ENCODE measurements at places on chromosomes 13 and 19.

GRCh38 chr13:20891034-20891433 lies 11.5 kb downstream of the XPO4 start:
- no peak for DNase-seq

GRCh38 chr13:90673746-90674145 lies 673.7 kb upstream of the MIR17HG start:
- DNase-seq, result no peak

- no peak for DNase-seq
Measured at GRCh38 chr13:25253702-25254101, 33.6 kb downstream of the MTMR6 start.

GRCh38 chr13:99332456-99332855 lies 25.3 kb upstream of the GPR183 start:
- peak; percentile 40 for DNase-seq

- no peak for DNase-seq
Measured at GRCh38 chr13:38979891-38980749, 10.5 kb downstream of the STOML3 start.

DNA sequence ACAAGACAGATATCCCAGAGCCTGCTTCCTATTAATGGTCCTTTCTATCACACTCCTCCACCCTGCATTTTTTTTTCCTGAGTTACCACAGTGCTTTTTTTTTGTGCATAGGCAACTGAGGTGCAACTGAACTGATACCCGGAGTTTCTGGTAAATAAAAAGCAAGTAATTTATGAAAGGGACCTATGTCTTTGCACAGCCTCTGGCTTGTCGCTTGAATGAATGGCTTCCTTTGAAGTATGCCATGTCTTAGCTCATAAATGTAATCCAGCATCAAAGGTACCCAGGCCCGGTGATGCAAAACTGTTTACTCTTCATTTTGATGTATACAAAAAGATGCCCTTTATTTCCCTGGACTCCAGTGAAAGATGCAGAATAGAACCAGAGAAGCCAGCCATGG lies 31.8 kb downstream of the GSX1 start:
- DNase-seq, result no peak

- DNase-seq, result no peak
Measured at GRCh38 chr13:76725896-76726295, 160.3 kb downstream of the KCTD12 start.

DNA sequence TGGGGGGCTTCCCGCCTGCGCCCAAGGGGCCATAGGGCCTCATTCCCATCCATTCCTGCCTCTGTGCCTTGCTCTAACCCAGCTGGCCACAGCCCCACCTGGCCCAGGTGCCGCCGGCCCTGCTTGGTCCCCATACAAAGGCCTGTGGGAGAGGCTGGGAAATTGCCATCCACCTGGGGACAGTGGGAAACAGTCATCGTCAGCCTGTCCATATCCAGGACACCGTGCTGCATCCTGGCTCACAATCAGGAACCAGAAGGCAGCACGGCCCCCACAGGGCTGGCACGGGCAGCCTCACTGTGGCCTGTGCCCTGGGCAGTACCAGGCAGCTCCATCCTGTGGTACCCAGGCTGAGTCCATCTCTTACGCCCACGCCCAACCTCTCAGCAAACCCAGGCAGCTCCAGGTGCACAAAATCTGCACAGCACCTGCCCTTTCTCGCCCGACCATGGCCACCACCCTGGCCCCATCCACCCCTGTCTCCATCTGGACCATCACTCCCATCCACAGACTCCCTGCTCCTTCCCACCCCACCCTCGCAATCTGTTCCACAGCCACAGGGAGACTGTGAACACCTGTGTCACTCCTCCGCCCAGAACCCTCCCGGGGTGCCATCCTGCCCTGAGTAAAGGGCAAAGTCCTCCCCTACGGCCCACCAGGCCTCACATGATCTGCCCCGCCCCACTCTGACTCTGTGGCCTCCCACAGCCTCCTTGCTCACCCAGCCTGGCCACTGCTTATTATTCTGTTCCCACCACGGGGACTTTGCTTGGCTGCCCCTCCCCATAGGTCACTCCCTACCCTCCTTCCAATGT lies 21.1 kb upstream of the FBXO27 start:
- DNase-seq, result no peak

GRCh38 chr13:38042771-38043170 lies 173.2 kb upstream of the TRPC4 start:
- DNase-seq, result no peak

DNA sequence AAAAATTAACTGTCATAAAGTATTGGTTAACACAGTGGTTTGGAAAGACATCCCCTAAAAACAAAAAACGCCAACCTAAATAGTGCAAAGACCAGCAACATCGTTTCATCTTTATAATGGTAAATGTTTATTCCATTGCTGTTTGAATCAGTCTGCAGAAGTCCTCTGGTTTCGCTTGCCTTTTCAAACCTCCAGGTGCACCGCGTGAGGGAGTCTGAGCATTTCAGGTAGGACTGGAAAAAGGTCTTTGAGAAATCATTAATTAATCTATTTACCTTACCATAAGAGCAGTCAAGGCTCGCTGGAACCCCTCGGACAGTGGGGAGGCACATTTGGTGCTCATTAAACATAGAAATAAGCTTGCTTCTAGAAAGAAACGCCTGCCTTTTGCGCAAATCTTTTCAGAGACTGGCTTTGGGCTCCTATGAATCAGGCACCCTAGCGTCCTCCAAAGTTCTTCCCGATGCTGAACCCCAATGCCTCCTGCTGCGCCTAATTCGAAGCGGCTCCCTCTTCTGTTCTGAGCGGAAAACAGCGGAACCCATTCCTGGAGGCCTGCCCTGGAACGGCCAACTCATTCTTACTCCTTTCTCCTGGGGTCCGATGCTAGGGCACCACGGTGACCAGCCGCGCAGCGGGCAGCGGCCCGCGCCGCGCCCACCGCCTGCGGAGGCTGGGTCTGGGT lies 951 bp upstream of the MTUS2 start:
- peak; percentile 76 for DNase-seq

- no peak for DNase-seq
Measured at GRCh38 chr19:48739404-48740163, 826 bp downstream of the RASIP1 start.

DNA sequence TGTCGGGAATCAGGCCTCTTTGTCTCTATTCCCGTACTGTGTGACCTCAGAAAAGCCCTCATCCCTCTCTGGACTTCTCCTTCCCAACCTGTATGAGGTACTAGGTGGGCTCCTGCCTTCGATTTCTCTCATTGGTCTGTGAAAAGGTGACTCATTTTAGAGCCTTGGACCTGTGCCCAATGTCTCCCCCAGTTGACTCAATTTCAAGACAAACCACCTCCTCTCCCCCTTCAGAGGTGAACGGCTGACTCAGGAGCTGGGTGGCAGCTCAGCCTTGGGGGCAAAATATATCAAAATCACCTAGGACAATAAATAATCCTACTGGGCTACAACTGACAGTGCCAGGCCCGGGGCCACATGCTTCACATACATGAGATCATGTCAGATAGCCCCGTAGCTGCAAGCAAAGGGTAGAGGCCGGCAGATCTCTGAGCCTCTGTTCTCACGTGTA lies 630 bp downstream of the COQ8B start:
- DNase-seq, result peak; percentile 49

Data from H1 (cell line).